ENCODE measurements at places on chromosomes 7 and 10.

- no peak for DNase-seq
Measured at GRCh38 chr7:134693256-134693655, 46.6 kb downstream of the BPGM start.

GRCh38 chr7:8176370-8177081, 85.4 kb downstream of the ICA1 start:
- DNase-seq = peak; percentile 88

DNA sequence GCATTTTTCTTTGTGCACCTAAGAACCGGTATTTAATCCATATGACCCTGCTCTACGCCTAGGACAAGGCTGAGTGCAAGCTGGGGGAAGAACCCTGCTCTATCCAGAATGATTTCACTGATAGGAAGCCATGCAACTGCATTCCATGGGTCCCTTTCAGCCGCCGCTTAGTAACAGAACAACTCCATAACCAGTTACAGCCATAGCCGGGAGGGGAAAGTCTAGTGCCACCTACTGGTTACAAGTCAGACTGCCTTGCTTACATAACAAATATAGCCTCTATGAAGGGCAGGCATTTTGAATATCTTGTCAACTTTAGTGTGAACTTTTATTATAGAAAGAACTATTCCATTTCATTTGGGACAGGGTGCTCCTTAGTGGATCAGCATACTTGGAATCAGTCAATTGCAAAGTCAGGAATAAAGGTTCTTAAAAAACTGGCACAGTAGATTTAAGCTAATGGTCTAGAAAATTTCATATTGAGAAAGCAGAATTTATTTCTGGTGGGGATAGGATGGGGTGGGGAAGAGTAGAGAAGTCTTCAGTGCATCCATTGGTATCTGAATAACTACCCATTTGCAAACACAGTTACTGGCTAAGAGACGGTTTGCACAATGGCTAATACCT, 521.7 kb downstream of the ADRA2A start:
- peak; percentile 58 for DNase-seq

DNA sequence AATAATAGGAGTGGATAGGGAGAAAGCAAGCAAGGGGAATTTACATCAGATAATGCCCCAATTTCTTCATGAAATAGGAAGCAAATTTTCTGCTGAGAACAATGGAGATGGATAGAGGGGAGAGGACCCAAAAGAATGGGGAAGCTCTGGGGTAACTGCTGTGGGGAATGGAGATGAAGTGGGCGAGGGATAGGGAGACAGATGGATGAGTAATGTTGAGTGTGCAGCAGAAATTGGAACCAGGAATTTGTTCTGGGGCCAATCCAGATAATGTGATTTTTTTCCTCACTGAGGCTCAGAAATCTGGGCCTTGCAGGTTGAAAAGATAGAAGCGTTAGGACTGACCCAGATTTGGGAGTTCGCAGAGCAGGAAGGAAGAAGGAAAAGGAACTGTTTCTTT, 24.5 kb upstream of the MRC1 start:
- no peak for DNase-seq

DNA sequence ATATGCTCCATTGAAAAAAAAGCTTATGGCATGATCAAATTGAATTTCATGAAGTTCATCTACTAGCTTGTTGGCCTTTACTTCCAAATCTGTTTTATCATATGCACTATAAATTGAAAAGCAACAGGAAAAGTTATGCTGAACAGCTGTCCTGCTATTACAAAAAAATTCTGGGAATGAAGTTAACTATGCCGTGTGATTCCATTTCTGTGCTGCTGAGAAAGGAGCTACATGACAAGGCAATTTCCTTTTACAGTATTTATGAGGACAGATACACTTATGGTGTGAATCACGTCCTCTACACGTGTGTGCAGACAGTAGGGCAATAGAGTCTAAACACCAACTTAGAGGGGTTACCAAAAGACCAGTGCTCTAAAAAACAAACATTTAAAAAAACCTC, 426.5 kb upstream of the AKR1E2 start:
- DNase-seq = no peak

- no peak for DNase-seq
Measured at GRCh38 chr10:126704649-126705048, 34.2 kb upstream of the C10orf90 start.

GRCh38 chr7:132656846-132657776, 80.8 kb upstream of the PLXNA4 start:
- DNase-seq = peak; percentile 62

DNA sequence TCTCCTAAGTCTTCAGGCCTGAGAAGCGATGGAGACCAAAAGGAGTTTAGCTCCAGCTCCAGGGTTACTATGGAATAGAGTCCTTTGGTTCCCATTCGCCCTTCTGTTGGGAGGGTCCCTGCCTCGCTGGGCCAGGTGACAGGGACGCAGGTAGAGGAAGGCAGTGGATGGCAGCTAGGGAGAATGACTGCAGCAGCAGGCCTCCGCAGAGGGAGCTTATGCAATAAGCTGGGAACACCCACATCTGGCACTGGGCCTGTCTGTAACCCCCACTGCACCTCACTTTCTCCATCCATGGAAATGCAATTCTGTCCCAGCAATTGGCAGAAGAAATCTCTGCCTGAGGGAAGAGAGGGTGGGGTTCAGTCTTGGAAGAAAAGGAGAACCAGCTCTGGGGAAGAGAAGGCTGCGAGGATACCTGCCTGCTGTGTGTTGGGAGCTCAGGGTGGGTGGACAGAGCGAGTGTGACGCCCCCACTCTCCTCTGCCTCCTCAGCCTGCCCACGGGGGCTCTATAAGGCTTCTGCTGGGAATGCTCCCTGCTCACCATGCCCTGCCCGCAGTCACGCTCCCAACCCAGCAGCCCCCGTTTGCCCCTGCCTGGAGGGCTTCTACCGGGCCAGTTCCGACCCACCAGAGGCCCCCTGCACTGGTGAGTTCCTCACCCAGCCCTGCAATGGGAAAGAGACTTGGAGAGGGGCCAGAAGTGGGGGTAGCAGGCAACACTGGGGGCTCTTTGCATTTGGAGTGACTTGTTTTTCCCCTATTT, 10.3 kb downstream of the EPHB6 start:
- no peak for DNase-seq

GRCh38 chr10:96840841-96841518, 8.9 kb downstream of the LCOR start:
- peak; percentile 92 for DNase-seq

GRCh38 chr10:26621889-26622711, 75.4 kb upstream of the PDSS1 start:
- peak; percentile 70 for DNase-seq

DNA sequence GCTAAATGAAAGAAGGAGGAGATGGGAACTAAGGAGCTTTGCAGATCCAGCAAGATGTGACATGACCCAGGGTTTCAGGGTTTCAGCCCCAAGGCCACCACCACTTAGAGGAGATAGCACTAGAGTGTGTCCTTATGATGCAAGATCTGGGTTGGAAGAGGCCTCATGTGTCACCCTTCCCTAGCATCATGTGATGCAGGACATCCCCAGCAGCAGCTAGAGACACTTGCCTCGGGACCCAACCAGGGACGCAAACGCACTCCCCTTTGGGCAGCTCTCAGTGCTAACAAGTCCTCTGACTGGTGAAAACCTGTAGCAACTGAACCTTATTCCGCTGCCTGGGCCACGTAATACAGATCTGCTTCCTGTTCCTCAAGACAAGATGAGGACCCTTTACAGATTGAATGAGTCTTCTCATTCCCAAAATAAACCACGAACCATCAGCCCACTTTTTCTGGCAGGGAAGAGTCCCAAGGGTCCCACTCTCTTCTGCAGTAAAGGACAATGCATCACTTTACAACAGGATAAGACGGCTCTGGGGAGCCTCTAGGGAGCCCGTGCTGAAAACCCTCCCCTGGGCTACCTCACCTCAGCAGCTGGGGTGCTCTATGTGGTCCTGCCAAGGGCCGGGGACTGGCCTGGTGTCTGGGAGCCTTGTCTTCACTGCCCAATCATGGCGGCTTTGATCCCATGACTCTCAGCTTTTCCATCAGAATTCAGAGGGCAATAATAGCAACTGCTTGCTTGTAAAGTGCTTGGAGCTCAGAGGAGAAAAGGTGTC, 44.8 kb upstream of the GDF10 start:
- DNase-seq = no peak

GRCh38 chr7:76201732-76202665, at the start of gene SRRM3:
TSS of gene SRRM3 (plus strand) at chr7:76201896. CDS start at chr7:76235067, 33,171 bp downstream.
- DNase-seq = peak; percentile 65

- no peak for DNase-seq
Measured at GRCh38 chr7:128874140-128875031, 11.7 kb downstream of the ATP6V1F start.

DNA sequence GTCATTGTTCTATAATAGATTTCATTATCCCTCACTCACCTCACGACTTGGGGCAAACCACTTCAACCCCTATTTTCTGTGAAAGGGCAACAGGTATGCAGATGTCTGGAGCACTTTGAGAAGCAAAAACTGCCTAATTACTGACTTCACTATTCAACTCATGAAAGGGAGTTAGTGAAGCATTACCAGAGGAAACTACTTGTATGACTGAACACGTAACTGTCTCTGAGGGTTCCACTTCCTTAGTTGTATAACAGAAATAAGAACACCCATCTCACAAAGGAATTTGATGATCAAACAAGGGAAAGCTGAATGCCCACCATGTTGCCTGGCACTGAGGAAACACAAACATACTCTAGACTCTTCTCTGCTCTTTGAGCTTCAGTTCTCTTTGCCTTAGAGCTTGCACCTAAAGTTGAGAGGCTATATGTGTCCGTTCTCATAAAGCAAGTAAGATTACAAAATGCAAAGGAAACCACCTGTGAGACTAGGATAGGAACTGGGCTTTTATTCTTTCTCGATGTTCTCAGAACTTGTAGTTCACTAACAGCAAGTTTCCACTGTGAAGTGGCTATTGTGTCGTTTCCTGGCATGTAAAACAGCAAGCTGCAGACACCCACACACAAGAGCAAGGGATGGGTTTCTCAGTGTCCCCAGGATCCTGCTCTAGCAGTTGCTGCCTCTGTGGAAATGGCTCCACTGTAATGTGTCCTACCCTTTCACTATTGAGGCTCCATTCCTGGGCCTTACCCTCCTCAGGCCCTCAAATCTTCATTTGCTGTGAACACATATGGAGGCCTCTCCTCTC, 2.6 kb downstream of the TMEM243 start:
- peak; percentile 46 for DNase-seq
